T-helper 2 cell (primary cell): ENCODE measurements at places on chromosomes 7 and 10.

GRCh38 chr7:83586281-83586680 lies 62.7 kb downstream of the SEMA3E start:
- DNase-seq: no peak

GRCh38 chr7:46566097-46566774 lies 645.2 kb upstream of the IGFBP3 start:
- DNase-seq: no peak

DNA sequence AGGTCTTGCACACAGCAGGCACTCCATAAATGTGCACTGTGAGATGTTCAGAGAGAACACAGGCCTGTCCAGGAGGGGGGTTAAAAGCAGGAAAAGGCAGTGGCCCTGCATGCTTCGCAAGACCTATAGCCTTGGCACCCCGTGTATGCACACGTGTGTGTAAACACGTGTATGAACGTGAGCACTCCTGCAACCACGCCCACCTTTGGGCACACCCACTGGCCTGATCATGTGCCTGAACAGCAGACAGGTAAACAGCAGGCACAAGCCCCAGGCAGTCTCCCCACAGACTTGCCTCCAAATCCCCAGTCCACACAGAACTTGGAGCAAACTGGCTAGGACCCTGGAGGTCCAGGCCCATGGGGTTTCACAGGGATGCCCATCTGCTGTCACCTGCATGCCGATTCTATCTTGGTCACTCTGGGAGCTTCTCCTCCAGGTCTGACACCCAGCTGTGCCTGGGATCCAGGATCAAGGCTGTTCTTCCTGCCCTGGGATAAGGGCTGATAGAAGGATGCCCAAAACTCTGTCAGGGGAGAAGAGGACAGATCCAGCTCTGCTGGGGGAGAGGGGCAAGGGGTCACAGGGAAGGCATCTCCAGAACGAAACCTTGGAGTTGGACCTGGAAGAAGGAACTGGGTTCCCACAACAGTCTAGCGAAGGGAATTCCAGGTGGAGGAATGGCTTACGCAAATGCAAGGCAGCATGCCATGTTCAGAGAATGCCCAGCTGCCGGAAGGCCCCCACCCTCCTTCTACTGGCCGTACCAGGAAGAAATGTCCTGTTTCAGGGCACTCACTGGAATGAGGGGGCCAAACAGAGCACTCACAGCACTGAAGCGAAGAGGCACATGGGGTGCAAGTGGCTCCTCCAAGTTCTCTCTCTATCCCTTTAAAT lies 14.3 kb upstream of the ZMIZ1 start:
- no peak for DNase-seq

GRCh38 chr7:157870644-157871290 lies 534.0 kb downstream of the DNAJB6 start:
- no peak for DNase-seq
